ENCODE measurements at places on chromosomes 11 and 22.
A peak's percentile ranks its signal among the peaks of the same experiment; 100 is the strongest.

DNA sequence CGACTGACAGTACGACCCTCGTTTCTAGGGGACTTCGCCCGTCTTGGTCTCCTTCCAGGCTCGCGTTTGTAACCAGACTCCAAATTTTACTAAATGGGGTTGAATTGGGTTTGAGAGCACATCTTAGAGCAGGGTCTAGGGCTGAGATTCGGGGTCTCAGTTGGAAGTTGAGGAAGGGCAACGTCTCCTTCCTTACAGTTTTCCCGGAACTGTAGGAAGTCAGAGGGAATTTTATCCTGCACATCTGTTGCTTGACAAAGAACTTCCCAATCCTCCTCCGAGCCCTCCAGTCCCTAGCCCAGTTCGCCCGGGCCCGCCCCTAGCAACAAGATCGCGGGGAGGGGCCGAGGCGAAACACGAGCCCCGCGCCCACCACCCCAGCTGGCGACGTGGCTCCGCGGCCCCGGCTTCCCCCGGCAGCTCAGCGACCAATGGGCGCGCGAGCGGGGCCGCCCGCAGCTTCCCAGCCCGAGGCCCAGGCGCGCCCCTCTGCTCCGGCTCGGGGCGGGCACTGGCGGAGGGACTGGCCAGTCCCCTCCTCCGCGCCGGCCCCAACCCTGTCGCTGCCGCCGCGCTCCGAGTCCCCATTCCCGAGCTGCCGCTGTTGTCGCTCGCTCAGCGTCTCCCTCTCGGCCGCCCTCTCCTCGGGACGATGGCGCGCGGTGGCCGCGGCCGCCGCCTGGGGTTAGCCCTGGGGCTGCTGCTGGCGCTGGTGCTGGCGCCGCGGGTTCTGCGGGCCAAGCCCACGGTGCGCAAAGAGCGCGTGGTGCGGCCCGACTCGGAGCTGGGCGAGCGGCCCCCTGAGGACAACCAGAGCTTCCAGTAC is at the start of gene RCN1:
Gene RCN1, plus strand, starts transcription at position 530 of the 826 bp plus-strand sequence. Its CDS starts 123 bp downstream, at position 653.
- peak; percentile 86 for DNase-seq

- DNase-seq = no peak
These were observed 138.5 kb downstream of the MYO18B start for GRCh38 chr22:25880524-25880923.

GRCh38 chr11:116168459-116168787 is 604.4 kb downstream of the BUD13 start:
- DNase-seq = no peak

DNA sequence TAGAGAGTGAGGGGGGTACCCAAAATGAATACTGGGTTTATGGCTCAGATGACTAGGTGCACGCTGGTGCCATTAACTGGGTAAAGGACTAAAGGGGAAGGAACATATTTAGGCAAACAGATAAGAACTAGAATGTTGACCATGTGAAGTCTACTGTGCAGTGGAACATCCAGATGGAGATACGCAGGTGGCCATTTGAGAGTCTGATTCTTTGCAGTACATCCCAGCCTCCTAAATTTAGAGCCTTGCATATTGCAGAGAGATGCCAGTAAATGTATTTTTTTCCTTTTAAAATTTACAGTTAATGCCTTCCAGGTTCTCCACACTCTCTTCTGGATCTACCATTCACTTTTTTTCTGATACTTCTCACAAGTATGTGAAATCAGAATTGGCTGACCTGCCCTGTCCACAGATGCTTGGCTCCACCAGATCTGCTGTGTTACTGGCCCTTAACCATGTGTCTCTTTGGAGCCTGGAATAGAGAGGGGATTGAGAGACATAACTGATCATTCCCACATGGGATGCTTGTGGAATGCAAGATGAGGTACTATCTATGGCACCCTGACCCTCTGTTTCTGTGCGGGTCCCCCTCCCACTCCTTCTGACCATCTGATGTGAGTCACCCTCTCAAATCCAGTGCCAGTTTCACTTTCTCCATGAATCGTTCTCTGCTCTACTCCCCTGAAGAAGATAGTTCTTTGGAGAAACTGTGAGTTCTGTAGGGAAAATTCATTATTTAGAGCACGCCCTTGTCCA is 77.0 kb upstream of the NCAM1 start:
- no peak for DNase-seq

DNA sequence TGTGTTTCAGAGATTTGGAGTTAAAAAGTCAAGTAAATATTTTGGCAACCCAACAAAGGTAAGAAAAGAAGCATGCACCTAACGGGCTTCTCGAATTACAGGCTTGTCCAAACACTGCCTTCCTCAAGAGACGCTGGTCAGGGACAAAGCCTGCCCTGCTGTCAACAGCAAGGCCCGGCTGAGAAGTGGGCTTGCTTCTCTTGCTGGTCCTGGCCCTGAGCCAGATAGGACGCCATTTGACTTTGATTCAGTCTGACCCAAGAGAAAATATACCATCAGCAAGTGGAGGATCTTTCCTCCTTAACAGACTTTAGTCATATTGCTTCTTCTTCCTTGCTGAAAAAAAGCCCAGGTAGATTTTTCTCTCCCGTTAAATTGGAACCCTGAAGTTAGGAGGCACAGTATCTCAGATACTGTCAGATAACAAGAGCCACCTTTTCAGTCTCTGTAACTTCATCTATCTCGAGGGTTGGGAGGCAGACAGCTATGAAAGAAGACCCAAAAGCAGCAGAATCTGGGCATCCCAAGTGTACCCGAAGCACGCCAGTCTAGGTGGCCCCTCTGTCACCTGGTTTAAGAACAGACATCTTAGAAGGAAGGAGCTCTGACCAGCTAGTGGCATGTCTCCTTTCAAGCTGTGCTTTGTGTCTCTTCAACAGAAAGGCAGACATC is 57.5 kb downstream of the C22orf31 start:
- no peak for DNase-seq

GRCh38 chr22:50305923-50306566 is 1.4 kb downstream of the PLXNB2 start:
- peak; percentile 95 for DNase-seq

GRCh38 chr11:109026891-109027489 is 362.1 kb downstream of the DDX10 start:
- DNase-seq = peak; percentile 66

- no peak for DNase-seq
These were observed 11.8 kb upstream of the BCR start for GRCh38 chr22:23168391-23169042.

- peak; percentile 80 for DNase-seq
These were observed 59.2 kb upstream of the ATXN10 start for GRCh38 chr22:45612451-45612901.
